Ovary (tissue), 10 donors: ENCODE measurements at places on chromosomes 1 and 21. TPM values are rescaled to one million over a fixed set of nuclear protein-coding genes. Genes with fewer than 3 reads are reported as not detected.

Gene MMP23B
- 120 TPM for total RNA-seq

Gene STPG1
- total RNA-seq: 6.2 TPM

Gene SEC16B
- total RNA-seq: 4.7 TPM

GRCh38 chr1:65467536-65467935 is 47.1 kb downstream of the LEPR start:
- H3K27ac ChIP-seq: no peak overlapping the region
- H3K36me3 ChIP-seq: no peaks in the 10 kb centered on the region
- peaks cover 9% of the 10 kb centered on the region for H3K4me1 ChIP-seq

GRCh38 chr1:64915381-64916274 is 50.7 kb downstream of the JAK1 start:
- DNase-seq: no peak
- no peaks in the 10 kb centered on the region for H3K27me3 ChIP-seq
- no peak overlapping the region for H3K27ac ChIP-seq
- H3K4me1 ChIP-seq: peaks cover 22% of the 10 kb centered on the region
- H3K4me3 ChIP-seq: no peak overlapping the region
- no peaks in the 10 kb centered on the region for H3K36me3 ChIP-seq

DNA sequence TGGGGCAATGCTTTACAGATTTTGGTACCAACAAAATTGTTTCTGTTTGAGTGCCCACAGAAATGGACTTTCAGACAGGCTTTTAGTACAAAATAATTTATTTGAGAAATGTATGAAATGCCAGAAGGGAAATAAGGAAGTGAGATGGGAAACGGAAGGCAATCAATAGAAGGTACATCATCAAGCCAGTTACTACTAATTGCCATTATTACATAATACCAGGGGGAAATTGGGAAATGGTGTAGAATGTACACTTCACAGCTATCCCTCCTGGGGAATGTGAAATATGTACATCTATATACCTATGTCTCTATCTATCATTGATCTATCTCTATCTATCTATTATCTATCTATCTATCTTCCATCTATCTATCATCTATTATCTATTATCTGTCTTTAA is 264.6 kb upstream of the B3GALT2 start:
- no peaks in the 10 kb centered on the region for H3K4me1 ChIP-seq
- no peaks in the 10 kb centered on the region for H3K36me3 ChIP-seq
- no peak for DNase-seq

GRCh38 chr1:198167436-198167934 is 10.7 kb downstream of the NEK7 start:
- no peak overlapping the region for H3K4me3 ChIP-seq
- H3K27ac ChIP-seq: no peak overlapping the region
- H3K4me1 ChIP-seq: peaks cover 22% of the 10 kb centered on the region

DNA sequence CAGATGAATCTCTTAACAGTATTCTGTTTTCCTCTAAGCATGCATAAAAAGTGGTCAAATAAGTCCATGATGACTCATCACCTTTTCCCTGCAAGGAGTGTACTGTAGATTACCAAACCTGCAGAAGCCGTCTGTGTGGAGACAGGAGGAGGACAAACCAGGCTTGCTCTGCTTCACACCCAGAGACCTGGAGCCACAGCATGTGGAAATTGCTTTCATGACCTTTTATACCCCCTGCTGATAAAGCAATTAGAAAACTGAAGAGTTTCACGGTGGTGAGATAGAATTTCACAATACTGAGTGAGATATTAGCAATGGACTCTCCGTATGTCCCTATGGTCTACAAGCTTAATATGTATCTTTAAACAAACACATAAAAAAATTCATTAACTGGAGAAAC is 9.4 kb downstream of the CORT start:
- H3K36me3 ChIP-seq: no peaks in the 10 kb centered on the region
- DNase-seq: no peak
- H3K27ac ChIP-seq: no peak overlapping the region

- no peak overlapping the region for H3K27ac ChIP-seq
- H3K4me1 ChIP-seq: no peaks in the 10 kb centered on the region
- no peak for DNase-seq
- H3K27me3 ChIP-seq: no peaks in the 10 kb centered on the region
Measured at GRCh38 chr21:23215261-23215660, 2217.1 kb downstream of the NCAM2 start.

- no peak overlapping the region for H3K4me3 ChIP-seq
- H3K27me3 ChIP-seq: no peaks in the 10 kb centered on the region
- H3K27ac ChIP-seq: no peak overlapping the region
- no peak for DNase-seq
Measured at GRCh38 chr1:37813529-37814145, 5.6 kb upstream of the YRDC start.

DNA sequence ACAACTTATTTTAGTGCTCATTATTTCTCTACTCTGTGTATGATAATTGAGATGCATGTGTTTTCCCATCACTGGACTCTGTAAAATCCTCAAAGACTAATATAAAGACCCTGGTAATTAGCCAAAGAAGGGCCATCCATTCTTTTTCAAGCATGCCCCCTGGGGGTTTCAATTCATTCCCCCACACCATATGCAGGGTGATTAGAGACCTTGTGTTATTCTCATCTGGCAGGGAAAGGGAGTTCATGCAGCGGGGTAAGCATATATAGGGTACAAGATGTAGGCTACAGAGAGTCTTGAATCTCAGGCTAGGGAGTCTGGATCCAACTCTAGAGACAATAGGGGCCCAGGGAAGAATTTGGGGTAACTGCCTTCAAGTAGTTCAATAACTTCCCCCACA is 166.5 kb downstream of the TNR start:
- H3K4me1 ChIP-seq: no peaks in the 10 kb centered on the region
- H3K36me3 ChIP-seq: no peaks in the 10 kb centered on the region
- no peak for DNase-seq

GRCh38 chr1:116902027-116902426 is 7.7 kb upstream of the PTGFRN start:
- H3K36me3 ChIP-seq: no peaks in the 10 kb centered on the region
- H3K27ac ChIP-seq: no peak overlapping the region
- H3K4me1 ChIP-seq: no peaks in the 10 kb centered on the region
- H3K27me3 ChIP-seq: no peaks in the 10 kb centered on the region
- H3K4me3 ChIP-seq: no peak overlapping the region

DNA sequence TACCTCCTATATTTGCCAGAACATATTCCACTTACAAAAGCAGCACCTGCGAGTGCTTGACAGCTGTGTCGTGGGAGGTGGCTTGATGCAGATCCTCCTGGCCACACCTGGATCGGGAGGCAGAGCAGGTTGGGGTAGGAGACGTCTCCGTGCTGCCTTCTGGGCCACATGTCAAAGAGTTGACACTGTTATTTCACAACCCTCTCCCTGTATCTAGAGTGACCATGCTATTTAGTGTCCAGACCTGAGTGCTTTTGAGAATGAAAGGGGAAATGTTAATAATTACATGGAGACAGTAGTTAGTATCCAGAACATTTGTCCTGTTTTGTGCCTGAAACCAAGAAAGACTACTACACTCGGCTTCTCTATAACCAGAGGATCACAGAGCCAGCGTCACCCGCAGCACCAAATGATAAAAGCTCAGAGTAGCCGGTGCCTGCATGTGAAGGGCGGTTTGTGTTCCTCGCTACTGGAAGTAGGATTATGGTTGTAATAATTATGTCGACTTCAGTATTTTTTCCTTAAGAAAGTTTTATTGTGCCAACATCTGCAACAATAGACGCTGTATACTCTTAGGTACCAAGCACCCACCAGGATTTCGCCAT is 77.1 kb downstream of the GALNT2 start:
- H3K27me3 ChIP-seq: no peaks in the 10 kb centered on the region
- H3K27ac ChIP-seq: no peak overlapping the region
- H3K4me1 ChIP-seq: peaks cover 18% of the 10 kb centered on the region
- H3K36me3 ChIP-seq: no peaks in the 10 kb centered on the region

GRCh38 chr21:25062061-25062460 is 545.2 kb downstream of the MRPL39 start:
- no peaks in the 10 kb centered on the region for H3K4me1 ChIP-seq
- H3K27ac ChIP-seq: no peak overlapping the region
- H3K4me3 ChIP-seq: no peak overlapping the region
- no peaks in the 10 kb centered on the region for H3K36me3 ChIP-seq

DNA sequence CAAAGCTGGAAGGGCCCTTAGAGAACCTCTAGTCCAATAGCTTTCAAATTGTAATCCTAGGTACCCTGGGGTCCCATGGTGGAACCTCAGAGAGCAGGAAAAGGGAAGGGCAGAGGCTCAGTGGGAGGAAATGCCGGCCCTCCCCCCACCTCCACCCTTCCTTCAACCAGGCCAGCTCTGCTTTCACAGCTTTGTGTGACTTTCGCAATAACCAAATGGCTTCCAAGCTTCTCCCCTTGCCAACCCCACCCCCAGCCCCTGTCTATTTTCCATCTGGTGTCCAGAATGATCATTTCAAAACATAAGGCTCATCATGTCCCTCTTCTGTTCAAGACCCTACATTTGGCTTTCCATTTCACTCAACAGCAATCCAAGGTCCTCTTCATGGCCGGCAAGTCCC is 74.4 kb downstream of the CD58 start:
- DNase-seq: no peak
- H3K4me3 ChIP-seq: no peak overlapping the region
- H3K27ac ChIP-seq: no peak overlapping the region
- no peaks in the 10 kb centered on the region for H3K27me3 ChIP-seq
- H3K36me3 ChIP-seq: no peaks in the 10 kb centered on the region

DNA sequence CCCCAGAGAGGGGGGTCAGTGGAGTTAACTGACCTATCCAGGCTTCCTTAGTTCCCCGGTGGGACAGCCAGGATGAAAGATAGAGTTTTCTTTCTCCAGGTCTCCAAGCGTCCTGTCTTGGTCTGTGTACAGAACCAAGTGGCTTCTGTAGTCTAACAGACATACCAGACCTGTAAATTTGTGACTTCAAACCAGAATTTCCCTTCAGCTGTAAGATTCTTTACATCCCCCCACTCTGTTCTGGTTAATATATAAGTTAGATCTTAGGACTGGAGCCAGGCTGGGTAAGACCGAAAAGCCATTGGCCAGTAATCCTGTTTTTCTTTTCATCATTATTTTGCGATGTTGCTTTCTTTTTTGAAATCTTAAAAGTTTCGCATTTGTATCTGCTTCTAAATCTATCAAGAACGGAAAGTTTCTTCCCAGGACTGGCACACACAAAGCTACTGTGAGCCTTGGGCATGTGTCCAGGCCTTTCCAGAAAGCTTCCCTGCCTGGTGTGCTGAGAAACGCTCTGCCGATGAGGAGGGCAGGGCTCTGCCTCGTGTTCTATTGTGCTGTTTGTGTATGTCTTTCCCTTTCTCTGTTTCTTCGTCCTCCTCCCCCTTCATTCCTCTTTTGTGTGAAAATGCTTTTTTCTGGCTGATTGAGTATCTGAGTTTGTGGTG is 72.3 kb downstream of the RGL1 start:
- peak; percentile 78 for DNase-seq
- peak overlapping the region; percentile 15 for H3K4me3 ChIP-seq
- no peaks in the 10 kb centered on the region for H3K27me3 ChIP-seq
- peaks cover 27% of the 10 kb centered on the region for H3K4me1 ChIP-seq
- peak overlapping the region; percentile 2 for H3K27ac ChIP-seq
- no peaks in the 10 kb centered on the region for H3K36me3 ChIP-seq

DNA sequence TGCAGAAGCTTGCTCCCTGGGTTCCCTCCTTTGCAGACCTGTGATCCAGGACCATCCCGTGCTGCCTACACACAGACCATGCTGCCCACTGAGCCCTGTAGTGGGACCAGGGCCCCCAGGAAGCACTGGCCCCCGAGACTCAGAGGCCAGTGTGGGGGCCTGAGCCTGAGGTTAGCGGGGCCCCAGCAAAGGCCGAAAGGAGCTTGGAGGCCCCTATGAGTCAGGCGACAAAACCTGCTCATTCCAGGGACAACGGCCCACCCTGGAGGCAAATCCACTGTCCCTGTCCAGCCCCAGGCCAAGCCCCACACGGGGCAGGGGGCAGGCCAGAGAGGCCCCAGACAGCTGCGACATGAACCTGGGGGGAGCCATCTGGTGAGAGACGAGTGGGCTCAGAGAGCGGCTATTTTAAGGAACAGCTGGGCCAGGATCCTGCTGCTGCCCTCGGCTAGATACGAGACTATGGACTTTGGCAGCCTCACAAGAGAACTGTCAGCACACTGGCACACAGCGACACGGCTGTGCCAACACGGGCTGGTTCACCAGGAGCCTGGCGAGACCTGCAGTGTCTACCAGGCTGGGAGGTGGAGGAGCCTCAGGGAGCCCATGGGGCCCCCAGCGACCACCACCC is 74.7 kb downstream of the ARHGEF16 start:
- H3K27ac ChIP-seq: no peak overlapping the region
- peaks cover 6% of the 10 kb centered on the region for H3K4me1 ChIP-seq
- no peaks in the 10 kb centered on the region for H3K27me3 ChIP-seq
- DNase-seq: no peak
- no peak overlapping the region for H3K4me3 ChIP-seq
- no peaks in the 10 kb centered on the region for H3K36me3 ChIP-seq

DNA sequence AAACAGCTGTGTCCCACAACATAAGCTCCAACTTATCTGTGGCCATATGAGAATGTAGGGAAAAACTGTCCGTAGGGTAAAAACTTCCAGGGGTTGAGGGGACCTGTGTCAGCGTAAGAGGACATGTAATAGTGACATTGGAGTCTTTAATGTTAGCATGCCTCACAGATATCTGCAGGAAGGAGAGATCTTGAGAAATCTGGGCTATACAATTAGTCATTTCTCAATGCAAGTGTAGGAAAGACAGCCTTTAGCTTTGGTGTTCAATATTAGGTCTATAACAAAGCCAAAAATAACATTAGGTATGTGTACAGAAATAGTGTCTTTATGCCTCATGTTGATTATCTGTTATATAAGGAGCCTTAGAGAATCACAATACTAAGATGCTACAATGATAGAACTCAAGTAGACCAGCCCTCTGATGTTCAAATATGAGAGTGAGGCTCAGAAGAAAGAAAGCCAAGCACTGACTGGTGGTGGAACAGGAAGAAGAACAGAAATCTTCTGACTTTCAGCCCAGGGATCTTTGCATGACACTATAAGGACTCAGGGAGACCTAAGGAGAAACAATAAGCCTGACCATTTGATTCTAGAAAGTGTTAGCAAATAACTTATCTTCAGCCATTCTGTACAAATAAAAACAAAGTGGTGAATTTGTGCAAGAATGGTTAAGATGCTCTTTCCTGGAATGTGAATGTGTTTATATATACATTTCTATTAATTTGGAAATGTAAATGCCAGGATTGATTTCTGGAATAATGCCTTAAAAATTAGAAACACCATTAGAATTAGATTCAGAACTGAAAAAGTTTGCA is 152.6 kb downstream of the ZC3H11B start:
- no peak overlapping the region for H3K27ac ChIP-seq
- H3K4me1 ChIP-seq: no peaks in the 10 kb centered on the region
- H3K27me3 ChIP-seq: no peaks in the 10 kb centered on the region

GRCh38 chr1:171881442-171881841 is 40.1 kb downstream of the DNM3 start:
- H3K4me3 ChIP-seq: no peak overlapping the region
- H3K36me3 ChIP-seq: no peaks in the 10 kb centered on the region
